ENCODE measurements at places on chromosomes 1 and 21.

- no peak for DNase-seq
Measured at GRCh38 chr1:107523061-107523460, 382.2 kb downstream of the NTNG1 start.

DNA sequence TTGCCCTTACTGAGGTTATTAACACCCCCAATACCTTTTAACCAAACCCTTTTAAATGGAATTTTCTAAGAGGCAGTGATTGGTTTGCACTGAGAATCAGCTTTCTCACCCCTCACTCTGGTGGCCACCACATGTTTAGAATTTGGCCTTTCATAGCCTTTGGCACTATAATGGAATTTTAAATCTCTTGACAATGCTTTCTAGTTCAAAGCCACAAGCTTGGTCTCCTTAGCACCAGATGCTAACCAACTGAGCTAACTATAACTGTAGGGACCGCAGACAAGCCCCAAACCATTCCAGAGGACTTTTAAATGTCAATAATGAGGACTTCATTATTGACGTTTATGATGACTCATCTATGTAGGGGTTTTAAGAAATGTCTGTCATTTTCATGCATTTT is 238.7 kb upstream of the SNX7 start:
- no peak for DNase-seq

GRCh38 chr1:156814571-156815260 is 1.9 kb downstream of the SH2D2A start:
- no peak for DNase-seq

GRCh38 chr1:226871636-226872327 is 1.4 kb downstream of the PSEN2 start:
- DNase-seq, result no peak

- no peak for DNase-seq
Measured at GRCh38 chr1:24503059-24503751, 569 bp downstream of the RCAN3 start.

DNA sequence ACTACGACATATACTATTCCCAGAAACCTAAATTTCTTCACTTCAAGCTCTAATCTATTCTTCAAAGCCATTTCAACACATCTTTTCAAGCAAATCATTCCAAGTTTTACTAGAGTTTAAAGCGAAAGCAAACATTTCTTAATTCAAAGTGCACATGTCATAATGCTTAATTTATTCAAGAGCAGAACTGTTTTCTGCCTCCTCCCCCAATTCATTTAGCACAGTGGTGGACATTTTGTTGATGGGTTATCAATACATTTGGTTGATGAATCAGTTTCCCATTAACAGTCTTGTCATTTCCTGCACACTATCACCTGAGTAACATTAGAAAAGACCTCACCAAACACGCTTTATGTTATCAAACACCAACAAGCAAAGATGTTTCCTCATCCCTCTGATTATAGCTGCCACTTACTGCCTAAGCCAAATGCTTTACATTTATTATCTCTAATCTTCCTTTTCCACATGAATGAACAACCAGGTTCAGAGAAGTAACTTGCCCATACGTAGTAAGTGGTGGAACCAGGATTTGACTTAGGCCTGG is 2.0 kb downstream of the SRSF4 start:
- DNase-seq, result no peak

- no peak for DNase-seq
Measured at GRCh38 chr1:233240829-233241682, 54.5 kb downstream of the PCNX2 start.

DNA sequence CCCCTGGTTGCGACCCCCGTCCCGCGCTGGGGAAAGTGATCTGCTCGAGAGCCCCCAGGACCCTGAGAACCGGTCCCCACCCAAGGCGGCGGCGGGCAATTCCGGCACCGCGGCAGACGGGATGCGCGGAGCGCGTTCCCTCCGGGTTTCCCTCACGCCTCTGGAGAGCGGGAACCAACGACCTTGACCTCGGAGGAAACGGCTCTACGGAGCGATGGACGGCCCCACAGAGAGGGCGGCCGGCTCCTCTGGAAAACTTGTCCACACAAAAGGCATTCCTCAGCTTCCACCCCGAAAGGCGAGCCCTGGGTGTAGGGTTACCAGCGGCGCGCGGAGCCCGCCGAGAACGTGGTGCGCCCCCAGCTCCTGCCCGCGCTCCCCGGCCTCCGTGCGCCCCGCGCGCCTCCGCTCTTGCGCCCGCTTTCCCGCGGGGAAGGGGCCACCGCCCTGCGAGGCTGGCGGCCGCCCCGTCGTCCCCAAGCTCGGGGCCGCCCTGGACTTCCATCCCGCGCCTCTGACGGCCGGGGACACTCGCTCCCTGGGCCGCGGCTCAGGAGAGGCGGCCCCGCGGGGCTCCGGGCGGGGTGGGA is 391 bp upstream of the KIAA1614 start:
- no peak for DNase-seq

- no peak for DNase-seq
Measured at GRCh38 chr1:3522564-3523265, 68.2 kb downstream of the ARHGEF16 start.

GRCh38 chr1:14873677-14874076 is 275.2 kb downstream of the KAZN start:
- DNase-seq, result no peak

DNA sequence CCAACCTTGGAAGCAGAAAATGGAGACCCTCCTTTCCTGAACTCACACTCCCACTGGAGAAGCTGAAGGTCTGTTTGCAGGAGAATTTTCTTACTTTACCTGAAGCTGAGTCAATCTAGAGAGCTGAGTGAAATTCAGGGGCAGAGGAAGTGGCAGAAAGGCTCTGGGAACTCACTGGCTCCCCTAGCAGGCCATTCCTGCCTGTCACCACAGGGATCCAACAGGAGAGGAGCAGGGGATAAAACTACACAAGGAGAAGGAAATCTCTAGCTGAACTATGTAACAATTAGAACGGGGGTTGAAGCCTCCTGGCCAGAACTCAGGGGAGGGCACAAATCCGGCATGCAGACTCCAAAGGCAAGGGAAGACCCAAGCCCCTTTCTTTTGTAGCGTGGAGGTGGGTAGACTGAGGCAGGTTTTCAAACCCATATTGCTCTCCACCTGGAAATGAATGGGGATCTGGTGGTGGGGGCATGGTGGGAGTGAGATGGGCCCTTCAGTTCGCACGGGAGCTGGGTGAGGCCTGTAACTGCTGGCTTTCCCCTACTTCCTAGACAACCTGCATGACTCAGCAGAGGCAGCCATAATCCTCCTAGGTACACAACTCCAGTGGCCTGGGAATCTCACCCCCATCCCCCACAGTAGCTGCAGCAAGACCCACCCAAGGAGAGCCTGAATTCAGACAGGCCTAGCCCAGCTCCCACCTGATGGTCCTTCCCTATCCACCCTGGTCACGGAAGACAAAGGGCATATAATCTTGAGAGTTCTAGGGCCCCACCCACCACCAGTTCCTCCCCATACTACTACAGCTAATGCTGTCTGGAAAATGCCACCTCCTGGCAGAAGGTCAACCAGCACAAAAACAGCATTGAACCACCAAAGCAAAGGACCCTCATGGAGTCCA is 158.1 kb downstream of the LTN1 start:
- no peak for DNase-seq

GRCh38 chr1:51234721-51235425 is 1.2 kb upstream of the RNF11 start:
- peak; percentile 28 for DNase-seq

DNA sequence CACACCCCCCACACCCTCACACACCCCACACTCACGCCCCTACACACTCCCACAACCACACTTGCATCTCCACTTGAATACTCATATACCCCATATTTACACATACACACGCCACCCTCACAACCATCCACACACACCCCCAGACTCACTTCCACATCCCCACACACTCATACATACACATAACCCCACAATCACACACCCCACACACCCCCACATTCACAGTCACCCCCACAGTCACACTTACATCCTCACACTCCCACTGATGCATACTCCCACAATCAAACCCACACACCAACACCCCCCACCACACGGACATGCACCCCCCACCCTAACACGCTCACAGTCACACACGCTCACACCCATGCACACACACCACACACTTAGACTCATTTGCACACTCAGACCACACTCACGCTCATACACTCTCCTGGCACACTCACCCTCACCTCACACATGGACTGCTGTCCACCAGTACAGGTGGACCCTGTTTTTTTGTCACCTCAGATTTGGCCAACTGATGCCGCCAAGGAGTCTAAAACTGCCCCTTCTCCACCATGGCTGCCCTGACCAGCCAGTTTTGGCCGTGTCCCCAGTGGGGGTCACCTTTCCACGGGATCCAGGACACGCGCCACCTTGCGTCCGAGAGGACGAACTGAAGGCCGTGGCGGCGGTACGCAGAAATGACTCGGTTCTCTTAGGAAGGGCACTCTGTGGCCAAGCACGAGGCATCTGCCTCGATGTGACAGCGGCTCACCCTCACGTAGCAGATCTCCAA is 45.3 kb upstream of the EDN2 start:
- no peak for DNase-seq

- no peak for DNase-seq
Measured at GRCh38 chr1:1182491-1183220, 9.0 kb downstream of the TTLL10 start.

DNA sequence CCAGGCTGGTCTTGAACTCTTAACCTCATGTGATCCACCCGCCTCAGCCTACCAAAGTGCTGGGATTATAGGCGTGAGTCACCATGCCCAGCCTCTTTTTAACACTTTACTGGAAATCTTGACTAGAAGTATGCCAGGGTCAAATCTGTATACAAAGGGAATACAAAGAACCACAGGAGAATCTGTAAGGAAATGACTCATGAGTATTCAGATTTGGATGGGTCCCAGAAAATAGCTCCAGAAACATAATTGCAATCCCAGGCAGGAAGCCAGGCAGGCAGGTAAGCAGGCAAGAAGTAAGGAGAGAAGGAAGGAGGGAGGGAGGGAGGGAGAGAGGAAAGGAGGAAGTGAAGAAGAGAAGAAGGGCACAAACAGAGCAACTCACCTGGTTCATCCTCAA is 22.8 kb upstream of the TIAM1 start:
- no peak for DNase-seq

GRCh38 chr1:232767305-232768074 is 37.7 kb upstream of the MAP10 start:
- no peak for DNase-seq

- peak; percentile 58 for DNase-seq
Measured at GRCh38 chr1:10909697-10910680, 102.5 kb upstream of the TARDBP start.

DNA sequence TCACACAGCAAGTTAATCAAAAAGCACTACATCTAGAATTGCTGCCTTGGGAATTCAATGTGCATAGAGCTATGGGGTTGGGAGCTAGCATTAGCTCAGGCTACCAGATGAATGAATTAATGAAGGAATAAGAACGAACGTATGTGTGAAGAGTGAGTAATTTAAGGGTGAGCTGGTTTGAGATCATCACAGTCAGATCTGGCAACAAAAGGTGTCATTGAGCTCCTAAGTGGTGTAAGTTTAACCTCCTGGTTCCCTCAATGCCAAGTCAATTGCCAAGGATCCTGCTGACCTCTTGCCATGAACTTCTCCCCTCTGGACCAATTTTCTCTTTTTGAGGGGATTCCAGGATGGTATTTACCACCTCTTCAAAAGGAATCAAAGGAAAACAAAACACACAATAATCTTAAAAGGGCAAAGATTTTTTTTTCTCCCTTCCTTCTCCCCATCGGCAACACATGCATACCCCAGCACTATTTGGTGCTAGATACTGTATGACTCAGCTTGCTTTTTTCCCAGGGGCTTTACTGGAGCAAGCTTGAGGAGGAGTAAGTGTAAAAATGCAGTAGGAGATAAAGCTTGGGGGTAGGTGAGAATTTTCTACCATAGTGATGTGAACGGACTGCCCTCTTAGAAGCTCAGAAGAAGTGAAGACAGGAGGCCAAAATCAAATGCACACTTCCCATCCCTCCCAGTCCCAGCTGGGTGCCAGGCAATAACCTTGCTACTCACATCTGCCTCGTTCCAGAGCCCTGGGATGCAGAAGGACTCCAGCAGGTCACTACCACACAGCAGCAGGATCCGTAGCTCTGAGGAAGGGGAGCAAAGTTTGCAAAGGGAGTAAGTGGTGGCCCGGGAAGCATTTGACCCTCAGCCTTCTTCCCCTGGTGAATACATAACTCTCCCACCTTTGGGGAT is 92.0 kb downstream of the LAMC2 start:
- no peak for DNase-seq

DNA sequence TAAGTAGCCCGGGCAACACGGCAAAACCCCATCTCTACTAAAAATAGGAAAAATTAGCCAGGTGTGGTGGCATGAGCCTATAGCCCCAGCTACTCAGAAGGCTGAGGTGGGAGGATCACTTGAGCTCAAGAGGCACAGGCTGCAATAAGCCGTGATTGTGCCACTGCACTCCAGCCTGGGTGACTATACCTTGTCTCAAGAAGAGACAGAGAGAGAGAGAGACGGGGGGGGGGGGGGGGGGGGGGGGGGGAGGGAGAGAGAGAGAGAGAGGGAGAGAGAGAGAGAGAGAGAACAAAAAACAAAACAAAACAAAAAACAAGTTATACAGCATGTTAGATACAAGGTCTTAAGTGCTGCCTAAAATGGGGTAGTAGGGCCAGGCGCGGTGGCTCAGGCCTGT is 77.8 kb upstream of the ZNF281 start:
- no peak for DNase-seq

DNA sequence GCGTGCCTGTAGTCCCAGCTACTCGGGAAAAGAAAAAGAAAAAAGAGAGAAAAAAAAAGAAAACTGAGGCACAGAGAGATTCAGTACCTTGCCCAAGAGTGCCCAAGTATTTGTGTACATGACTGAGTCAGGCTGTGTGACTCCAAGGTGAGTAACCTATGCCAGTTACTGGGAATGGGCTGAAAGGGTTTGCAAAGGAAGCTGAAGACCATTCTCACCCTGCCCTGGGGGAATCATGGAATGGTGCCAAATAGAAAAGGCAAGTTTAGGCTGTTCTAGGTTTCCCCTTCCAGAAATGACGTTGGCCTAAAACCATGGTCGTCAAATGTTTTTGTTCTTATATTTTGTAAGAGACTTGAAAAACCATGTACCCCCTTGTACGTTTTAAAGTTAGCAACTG is 37.9 kb upstream of the LRIG2 start:
- DNase-seq, result no peak

DNA sequence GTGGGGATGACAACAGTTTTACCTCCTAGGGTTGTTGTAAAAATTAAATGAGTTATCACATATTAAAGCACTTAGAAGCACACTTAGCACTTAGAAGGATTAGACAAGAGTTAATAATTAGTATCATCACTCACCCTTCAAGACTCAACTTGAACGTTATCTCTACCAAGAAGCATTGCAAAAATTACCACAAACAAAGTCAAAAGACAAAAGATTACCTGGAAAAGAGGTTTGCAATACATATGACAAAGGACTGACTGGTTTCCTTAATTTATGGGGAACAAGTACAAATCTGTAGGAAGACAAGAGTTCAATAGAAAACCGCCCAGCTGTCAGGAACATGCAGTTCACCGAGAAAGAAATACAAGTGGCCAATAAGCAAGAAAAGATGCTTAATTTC is 93.3 kb upstream of the ATP1A1 start:
- no peak for DNase-seq

GRCh38 chr1:171141688-171142415 is 43.2 kb upstream of the FMO2 start:
- DNase-seq, result no peak
